Fibroblast of skin of abdomen (primary cell): ENCODE measurements at places on chromosomes 7 and 10.

DNA sequence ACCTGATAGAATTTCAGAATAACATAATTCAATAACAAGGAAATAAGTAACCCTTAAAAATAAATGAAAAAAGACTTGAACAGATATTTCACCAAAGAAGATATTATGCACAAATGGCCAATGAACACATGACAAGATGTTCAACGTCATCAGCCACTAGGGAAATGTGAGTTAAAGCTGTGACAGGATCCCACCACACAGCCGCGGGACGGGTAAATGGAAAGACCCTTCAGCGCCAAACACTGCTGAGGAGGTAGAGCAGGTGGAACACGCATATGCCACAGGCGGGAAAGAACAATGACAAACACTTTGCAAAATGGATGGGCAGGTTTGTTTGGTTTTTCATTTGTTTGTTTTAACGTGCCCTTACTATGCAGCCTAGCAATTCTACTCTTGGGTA lies 86.1 kb upstream of the RNF32 start:
- no peak for DNase-seq

GRCh38 chr7:45588466-45588865 lies 14.3 kb downstream of the ADCY1 start:
- no peak for DNase-seq

DNA sequence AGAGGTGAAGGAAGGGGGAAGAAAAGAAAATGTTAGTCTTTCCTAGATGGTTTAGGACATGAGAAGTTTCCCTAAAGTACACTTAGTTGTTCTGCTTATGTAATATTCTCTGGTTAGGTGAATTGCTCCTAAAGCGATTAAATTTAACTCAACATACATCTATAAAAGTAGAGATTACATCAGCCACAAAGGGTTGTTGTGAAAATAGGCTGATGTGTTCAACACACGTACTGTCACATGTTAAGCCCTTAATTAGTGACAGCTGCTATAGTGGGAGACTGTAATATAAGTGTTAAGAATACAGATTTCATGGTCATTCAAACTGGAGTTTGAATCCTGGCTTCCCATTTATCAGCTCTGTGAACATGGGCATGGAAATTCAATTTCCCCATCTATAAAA lies 12.8 kb downstream of the HECTD2 start:
- peak; percentile 61 for DNase-seq

GRCh38 chr7:39911167-39911566 lies 38.9 kb upstream of the CDK13 start:
- DNase-seq: no peak

DNA sequence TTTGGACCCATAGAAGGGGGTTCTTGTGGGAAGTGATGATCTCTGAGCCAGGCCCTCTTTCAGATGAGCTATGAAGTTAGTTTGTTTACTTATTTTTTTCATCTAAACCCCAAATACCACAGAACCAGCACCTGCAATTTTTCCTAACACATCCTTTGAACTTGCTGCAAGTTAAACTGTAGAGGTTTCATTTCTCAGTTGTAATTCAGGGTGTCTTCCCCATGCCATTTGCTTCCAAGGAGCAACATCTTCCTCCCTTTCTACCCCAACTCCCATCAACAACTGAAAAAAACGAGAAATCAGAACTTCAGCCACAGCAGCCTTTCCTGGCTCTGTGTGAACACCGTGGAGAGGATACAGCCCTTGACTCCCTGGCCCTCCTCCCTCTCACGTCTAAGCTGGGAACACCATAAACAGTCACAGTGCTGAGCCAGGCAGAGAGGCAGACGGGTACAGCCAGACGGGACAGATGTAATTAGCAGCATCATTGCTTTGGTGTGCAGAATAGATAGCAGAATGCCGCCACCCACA lies 63.6 kb downstream of the RGS10 start:
- no peak for DNase-seq

DNA sequence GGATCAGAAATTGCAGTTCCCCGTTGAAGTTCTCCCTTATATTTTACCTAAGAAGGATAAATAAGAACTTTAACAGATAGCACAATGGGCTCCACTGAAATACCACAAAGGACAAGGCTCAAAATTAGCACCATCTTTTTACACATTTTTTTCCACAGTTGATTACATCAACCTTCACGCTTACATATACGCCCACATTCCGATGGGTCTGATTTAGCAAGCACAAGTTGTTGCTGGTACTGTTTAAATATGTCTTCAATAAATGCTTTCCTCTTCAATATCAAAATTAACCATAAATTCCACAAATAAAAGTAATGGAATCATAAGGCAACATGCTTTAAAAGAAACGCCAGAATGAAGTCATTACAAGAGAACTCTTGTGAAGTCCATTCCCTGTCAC lies 79.5 kb downstream of the NEBL start:
- DNase-seq: peak; percentile 9

DNA sequence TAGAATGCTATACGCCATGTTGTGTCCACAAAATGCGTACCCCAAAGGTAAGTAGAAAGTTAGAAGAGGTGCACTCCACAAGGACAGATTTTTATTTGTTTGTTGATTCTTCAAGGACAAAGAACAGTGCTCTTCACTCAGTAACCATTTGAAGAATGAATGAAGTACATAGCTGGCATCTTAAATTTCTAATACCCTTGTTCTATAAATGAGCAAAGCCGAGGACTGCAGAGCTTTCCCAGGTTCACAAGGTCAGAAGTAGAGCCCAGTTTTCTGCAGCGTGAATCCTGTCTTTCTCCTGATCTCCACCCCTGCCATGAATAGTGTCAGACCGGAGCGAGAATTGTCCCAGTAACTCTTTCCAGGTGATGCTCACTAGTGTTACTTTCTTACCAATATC lies 9.5 kb downstream of the HECW1 start:
- DNase-seq: no peak

DNA sequence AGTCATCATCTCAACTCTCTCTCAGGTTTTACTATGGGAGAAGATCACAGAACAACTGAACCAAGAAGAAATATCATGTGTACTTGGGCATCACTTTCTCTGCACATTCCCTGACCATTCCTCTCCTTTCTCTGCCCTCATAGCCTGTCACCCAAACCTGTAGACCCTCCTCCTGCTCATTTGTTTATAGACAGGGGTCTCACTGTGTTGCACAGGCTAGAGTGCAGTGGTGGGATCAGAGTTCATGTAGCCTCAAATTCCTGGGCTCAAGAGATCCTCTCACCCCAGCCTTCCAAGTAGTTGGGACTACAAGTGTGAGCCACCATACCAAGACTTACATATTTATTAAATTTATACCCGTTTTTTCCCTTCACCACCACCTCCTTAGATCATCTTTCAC lies 260.8 kb upstream of the SLC26A5 start:
- no peak for DNase-seq

DNA sequence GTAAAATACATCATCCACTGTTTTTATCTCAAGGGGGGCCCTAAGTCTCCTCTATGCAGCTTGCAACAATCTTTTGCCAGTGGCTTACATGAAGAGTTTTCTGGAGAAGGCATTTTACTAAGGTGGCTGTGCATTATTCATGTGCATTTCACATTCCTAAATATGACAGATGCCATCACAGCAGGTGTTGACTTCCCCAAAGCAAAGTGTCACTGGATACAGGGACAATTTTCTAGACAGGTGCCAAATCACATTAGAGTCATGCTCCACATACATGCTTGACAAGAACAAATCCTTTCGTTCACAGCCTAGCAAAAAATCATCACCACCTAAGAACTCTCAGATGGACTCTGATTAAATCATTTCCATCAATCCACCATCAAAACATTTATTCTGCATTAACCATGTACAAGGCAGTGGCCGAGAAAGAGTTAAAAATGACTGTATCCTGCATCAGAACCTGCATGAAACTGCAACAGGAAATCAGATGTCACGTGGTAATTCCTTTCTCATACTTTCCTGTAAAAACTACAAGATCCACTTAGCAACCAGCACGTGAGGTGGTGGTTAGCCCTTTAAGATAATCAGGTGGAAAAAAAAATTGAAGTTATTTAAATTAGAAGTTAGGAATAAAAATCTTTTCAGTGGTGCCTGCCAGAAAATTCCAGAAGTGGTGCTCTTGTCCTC lies 88.2 kb upstream of the AFAP1L2 start:
- DNase-seq: no peak

DNA sequence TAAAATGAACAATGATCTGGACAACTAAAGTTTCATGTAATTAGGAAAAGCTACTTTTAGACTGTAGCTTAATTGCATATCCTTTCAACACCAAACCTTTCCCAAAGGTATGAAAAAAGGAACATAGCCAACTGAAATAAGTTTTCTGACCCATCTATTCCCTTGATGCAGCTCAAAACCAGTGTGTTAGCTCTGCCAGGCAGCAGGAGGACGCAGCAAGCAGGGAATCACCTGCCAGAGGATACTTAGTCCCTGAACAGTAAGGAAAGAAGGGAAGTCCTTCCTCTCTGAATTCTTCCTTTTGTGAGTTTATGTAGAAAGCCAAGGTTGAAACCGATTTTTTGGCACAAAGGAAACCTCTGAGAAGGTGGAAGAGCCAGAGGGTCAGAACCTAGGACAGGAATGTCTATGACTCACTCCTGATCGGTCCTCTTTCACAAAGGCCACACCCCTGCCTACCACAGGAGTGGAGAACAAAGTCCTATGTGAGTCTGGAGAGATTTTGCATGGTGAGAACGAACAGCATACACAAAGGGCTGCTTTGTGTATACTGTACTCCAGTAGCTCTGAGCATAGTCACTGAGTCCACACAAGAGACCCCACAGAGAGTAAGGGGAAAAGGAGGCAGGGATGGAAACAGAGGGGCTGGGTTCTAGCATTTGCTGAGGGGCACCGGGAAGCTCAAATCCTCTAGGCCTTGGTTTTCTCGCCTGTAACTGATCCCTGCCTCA lies 68.8 kb upstream of the GSDME start:
- peak; percentile 42 for DNase-seq

DNA sequence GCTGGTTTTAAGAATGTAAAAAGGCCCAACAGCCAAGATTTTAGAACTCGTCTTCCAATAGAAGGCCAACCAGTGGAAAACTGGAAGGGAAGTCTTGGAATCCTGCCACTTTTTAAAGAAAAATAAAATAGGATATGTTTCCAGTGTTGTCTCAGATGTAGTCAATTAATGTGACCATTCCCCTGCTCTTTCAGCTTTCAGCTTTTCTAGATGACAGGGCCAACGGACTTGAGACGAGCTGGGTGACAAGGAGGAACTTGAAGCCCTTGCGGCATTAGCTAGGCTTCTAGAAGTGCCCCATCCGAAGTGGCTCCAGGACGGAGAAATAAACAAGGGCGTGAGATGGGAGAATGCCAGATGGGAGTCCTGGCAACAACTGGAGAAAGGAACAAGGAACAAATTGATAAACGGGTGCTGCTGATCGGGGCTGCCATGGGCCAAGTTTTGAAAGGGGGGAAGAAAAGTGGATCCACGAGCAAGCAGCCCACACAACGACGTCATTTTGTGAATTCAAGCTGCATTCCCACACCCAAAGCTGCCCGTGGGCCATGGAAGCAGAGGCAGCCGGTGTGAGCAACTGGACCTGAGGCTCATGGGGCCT lies 42.3 kb downstream of the CTBP2 start:
- peak; percentile 24 for DNase-seq

- no peak for DNase-seq
Observed at GRCh38 chr10:100740476-100741377, 4.7 kb upstream of the PAX2 start.

DNA sequence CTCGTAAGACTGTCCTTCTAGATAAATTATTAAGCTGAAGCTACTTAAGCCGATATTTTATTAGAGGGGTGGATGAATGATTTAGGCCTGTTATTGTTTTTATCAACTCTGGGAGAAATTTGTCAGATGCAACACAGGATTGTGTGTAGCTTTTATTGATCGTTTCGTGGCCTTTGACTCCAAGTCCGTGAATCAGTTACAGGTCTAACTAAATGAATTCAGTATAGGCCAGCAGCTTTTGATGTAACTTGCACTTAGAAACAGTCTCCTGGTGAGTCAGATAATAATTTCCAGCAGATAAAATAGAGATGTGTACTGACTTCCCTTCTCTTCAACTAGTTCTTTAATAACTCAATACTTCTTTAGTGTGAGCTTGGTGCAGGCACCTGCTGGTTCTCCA lies 341.7 kb upstream of the SMIM30 start:
- DNase-seq: no peak

- DNase-seq: no peak
Observed at GRCh38 chr10:81116990-81117389, 579.3 kb downstream of the SH2D4B start.

GRCh38 chr7:83162402-83163256 lies at the start of gene PCLO:
Gene PCLO (minus strand): TSS chr7:83162884. CDS start chr7:83162592, 292 bp downstream.
- DNase-seq: peak; percentile 33

- DNase-seq: no peak
Observed at GRCh38 chr10:1860351-1860750, 123.0 kb upstream of the ADARB2 start.

DNA sequence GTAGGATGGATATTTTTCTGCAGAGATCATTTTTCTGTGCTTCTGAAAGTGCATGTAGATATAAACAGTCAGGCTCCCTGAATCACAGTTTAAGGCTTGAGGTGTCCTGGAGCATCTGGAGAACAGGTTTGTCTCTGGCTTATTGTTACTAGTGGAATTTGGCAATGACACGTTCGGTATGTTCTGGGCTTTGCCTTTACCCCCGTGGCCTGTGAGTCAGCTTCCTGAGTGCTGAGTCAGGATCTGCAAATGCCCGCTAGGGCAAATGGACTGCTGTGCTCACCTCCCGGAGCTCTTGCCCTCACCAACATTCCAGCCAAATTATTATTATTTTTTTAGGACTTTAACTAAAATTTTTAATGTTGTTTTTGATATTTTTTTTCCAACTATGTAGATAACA lies 192.5 kb upstream of the PRSS1 start:
- peak; percentile 99 for DNase-seq

DNA sequence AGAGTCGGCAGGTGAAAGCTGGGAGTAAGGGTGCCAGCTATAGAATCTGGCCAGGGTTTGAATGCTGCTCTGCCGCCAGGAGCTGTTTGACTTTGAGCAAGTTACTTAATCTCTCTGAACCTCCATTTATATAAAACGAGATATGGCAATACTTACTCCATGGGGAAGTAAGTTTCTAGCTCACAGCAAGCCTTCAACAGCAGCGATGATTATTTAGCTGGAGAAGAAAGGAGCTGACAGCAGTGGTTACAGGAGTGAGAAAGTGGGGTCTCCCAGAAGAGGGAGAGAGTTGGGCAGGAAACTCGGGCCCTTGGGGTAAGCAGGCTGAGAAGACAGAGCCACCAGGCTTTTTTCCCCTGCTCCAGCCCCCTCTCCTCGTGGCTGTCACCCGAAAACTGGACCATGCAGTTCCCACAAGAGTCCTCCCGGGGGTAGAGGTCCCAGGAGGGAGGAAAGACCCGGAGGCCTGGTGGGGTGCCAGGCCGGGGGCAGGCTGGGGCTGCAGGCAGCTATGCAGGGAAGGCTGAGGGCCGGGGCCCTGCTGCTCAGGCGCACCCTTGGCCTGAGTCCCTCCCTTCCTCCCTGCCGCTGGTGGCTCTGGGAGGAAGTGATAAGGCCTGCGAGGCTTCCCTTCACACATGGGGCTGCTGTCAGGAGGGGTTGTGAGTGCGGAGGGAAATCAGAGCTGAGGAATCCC lies 3.5 kb downstream of the NOS3 start:
- DNase-seq: no peak

GRCh38 chr10:121440461-121440860 lies 157.8 kb downstream of the FGFR2 start:
- DNase-seq: no peak

GRCh38 chr7:151315038-151315655 lies 26.5 kb upstream of the NUB1 start:
- peak; percentile 54 for DNase-seq

- DNase-seq: no peak
Observed at GRCh38 chr10:55263327-55263726, 462.3 kb upstream of the PCDH15 start.

GRCh38 chr7:108135446-108136190 lies 5.5 kb upstream of the LAMB4 start:
- DNase-seq: no peak
